CD8-positive, alpha-beta T cell (primary cell): ENCODE measurements at places on chromosomes 5 and 9.

GRCh38 chr5:160463740-160464465 lies 42.2 kb downstream of the PTTG1 start:
- DNase-seq = no peak

DNA sequence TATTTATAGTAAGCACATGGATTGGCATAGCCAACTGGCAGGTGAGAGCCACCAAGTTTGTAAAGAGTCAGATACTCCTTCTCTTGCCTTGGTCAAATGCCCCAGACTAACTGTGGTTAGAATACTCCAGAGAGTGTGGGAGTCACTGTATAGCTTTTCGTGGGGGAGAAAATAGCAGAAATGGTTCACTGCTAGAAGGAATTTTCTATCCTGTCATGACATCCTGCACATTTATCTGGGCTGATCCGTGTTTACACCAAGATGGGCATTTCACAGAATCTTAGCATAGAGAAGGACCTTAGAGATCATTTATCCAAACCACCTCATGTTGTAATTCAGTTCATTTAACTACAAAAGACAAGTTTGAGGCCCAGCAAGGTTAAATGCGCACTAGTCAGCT lies 460.8 kb downstream of the ENC1 start:
- no peak for DNase-seq

- no peak for DNase-seq
Measured at GRCh38 chr5:72301557-72301956, 18.5 kb downstream of the MRPS27 start.

- no peak for DNase-seq
Measured at GRCh38 chr9:114446036-114446435, 58.3 kb upstream of the AKNA start.

- DNase-seq = no peak
Measured at GRCh38 chr9:134439368-134439784, 113.1 kb downstream of the RXRA start.

GRCh38 chr9:89465726-89466308 lies 32.1 kb downstream of the SEMA4D start:
- no peak for DNase-seq

DNA sequence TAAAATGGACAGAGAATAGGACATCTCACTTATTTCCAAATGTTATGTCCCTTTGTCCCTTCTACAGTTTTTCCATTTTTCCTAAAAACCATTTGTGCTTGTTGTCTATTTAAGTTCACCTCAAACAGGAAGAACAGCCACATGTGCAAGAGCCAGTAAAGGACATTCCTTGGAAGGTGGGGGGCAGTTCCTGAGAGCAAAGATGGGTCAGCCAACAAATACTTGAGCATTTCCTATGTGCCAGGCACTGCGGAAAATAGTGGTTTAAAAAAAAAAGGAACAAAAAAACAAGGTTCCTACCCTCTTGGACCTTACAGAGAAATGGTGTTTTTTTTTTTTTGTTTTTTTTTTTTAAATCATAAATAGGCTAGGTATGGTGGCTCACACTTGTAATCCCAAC lies 26.8 kb downstream of the ANP32B start:
- DNase-seq = no peak

DNA sequence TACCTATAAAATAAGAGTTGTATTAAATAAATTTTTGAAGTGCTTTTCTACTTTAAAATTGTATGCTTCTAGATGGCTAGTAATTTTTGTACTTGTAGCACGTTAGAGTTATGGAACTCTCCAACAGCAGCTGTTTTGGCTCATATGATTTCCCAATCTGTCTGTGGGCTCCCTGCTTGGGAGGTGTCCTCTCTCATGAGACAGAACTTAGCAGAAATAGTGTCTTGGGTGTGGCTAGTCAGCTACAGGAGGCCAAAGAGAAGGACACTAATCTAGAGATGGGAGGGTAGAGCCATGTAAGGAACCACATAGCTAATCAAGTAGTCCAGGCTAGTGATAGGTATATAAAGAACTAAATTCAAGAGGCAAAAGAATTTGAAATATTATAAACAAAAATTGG lies 78.4 kb upstream of the DAB2 start:
- DNase-seq = no peak

DNA sequence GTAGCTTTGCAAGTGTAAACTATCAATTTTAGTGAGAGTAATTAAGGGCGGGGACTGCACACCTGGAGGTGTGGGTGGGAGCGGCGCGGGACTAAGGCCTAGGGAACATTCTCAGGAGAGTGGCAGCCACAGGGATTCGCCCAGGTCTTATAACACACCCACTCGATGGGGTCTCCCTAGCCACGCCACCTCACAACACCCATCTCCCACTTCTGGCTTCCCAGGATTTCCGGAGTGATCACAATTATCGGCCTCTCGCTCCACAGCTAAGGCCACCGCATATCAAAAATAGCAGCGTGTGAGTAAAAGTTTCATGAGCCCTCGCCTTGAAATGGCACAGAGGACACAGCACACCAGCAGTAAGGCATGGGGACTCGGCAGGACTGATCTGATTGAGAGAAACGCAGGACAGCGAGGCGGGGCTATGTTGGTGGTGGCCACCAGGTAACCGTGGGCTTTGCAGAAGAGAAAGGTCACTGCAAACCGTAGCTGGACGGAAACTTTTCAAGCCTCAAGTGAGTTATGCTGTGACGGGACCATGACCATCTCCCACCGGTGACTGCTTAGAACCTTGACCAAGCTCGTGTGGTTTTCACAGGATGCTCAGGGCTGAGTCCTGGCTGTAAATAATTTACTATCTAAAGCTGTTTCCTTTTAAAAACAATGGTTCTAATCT lies 1.1 kb upstream of the LPAR1 start:
- DNase-seq = no peak

GRCh38 chr5:152673601-152674000 lies 268.5 kb upstream of the NMUR2 start:
- DNase-seq = no peak

- DNase-seq = no peak
Measured at GRCh38 chr9:93492327-93492726, 38.9 kb upstream of the FAM120AOS start.

DNA sequence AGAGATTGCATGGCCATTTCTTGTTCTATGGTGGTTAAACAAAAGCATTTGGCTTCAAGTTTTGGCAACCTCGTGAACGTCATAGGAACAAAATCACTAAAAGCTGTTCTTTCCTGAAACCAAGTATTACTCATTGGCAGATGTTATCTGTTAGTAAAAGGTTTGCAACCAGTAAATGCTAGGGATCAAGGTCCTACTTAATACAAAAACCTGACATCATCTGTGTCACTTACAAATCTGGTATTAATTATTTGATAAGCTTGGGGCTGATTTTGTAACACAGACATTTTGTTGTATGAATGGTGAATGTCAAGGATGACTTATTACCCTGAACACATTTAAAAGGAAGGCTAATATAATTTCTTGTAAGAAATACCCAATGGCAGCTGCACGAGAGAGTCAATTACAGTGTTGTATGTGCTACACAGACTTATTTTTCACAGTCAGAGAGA lies 486.4 kb upstream of the ZNF608 start:
- no peak for DNase-seq

- DNase-seq = no peak
Measured at GRCh38 chr5:14177634-14178033, 34.5 kb downstream of the TRIO start.

- no peak for DNase-seq
Measured at GRCh38 chr5:113070901-113071300, 94.3 kb downstream of the DCP2 start.

DNA sequence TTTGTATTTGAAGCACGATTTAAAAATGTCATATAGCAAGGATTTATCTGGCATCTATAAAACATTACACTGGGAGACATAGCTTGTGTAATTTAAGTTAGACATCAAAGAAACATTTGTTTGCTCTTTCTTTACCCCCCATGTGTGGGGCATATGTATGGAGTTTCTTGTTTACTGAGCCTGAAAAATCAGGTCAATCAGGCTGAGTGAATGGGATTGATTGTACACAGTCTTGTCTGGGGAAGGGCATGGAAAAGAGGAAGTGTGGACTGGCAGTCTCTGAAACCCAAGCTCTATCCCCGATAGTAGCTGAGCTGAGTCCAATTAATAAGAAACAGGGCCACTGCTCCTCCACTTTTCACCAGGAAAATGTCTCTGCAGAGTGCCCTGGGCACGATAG lies 49.4 kb downstream of the SLC46A2 start:
- no peak for DNase-seq

DNA sequence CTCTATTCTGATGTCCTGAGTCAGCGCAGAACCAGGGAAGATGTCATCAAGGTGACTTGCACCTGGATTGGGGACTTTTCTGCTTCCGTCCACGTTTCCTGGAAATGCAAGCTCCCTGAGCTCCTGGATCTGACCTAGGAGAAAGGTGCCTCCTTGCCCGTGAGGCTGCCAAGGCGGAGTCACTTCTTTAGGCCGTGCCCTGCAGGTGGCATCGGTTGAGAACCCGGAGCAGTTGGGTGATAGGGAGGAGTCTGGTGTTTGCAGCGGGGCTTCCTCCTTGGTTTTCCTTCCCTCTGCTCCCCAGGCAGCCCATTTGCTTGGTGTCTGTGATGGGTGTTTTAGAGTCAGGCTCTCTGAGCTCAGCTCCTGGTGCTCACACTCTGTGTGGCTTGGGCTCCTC lies 15.2 kb downstream of the NANS start:
- DNase-seq = no peak

GRCh38 chr9:1102642-1102970 lies 52.4 kb downstream of the DMRT2 start:
- DNase-seq = no peak

- peak; percentile 83 for DNase-seq
Measured at GRCh38 chr5:172837640-172838039, 3.6 kb downstream of the ERGIC1 start.

- DNase-seq = no peak
Measured at GRCh38 chr5:115586525-115587146, 15.6 kb downstream of the TICAM2 start.
